Suprapubic skin (tissue), 4 donors: ENCODE measurements at places on chromosomes 3 and 15. TPM values are rescaled to one million over a fixed set of nuclear protein-coding genes. Genes with fewer than 3 reads are reported as not detected.

The VPS18 gene
- 18.2 TPM for total RNA-seq

The NUTM1 gene
- not detected for total RNA-seq

The GXYLT2 gene
- 18.6 TPM for total RNA-seq

The CGGBP1 gene
- total RNA-seq, result 38.7 TPM

The LNP1 gene
- total RNA-seq, result 0.76 TPM

The ESYT3 gene
- total RNA-seq, result 38.1 TPM

The MUC13 gene
- total RNA-seq, result not detected

The ITPKA gene
- total RNA-seq, result not detected

DNA sequence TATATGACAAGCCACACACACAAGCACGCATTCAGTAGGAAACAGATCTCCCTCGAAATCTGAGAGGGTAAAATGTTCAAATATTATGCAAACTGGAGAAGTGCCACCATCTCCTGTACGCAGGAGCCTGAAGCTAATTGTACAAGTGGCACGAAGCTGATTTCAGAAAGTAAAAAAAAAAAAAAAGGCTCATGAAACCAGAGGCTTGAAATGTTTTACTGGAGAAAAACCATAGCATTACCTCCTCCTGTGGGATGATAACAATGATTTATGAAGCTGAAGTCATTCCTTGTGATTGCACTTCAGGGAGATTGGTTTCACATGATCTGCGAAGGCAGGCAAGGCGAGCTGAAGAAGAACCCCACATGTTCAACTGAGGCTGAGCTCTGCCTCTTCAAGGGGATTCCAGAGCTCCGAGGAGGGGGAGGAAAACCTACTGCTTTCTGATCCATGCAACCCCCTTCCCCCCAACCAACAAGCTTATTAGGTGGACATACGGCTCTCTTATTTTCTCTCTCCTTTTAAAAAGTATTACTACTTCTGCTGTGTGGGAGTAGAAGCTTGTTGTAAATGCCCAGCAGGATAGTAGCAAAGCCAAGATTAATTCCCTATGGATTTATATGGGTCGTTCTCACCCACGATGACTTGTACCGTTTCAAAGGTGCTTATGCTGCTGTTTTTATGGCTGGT is 101.1 kb downstream of the GREM1 start:
- no peak overlapping the region for H3K27ac ChIP-seq
- no peaks in the 10 kb centered on the region for H3K36me3 ChIP-seq
- H3K27me3 ChIP-seq, result no peaks in the 10 kb centered on the region
- DNase-seq, result no peak
- peaks cover 4% of the 10 kb centered on the region for H3K4me1 ChIP-seq

GRCh38 chr15:76334438-76335306 is 1.9 kb upstream of the ISL2 start:
- no peaks in the 10 kb centered on the region for H3K36me3 ChIP-seq
- no peak for DNase-seq
- no peak overlapping the region for H3K27ac ChIP-seq
- no peak overlapping the region for H3K4me3 ChIP-seq
- H3K27me3 ChIP-seq, result peaks cover 75% of the 10 kb centered on the region

- peaks cover 42% of the 10 kb centered on the region for H3K4me1 ChIP-seq
- no peak overlapping the region for H3K4me3 ChIP-seq
- H3K27ac ChIP-seq, result no peak overlapping the region
These were observed 2.5 kb upstream of the IFRD2 start for GRCh38 chr3:50294492-50295403.

GRCh38 chr3:109728861-109729494 is 391.6 kb upstream of the DPPA4 start:
- H3K36me3 ChIP-seq, result no peaks in the 10 kb centered on the region
- no peak for DNase-seq
- no peaks in the 10 kb centered on the region for H3K4me1 ChIP-seq
- no peaks in the 10 kb centered on the region for H3K27me3 ChIP-seq
- H3K27ac ChIP-seq, result no peak overlapping the region

- peaks cover 14% of the 10 kb centered on the region for H3K4me1 ChIP-seq
- H3K4me3 ChIP-seq, result peak within 1 kb of the TSS; percentile 58
- peak within 1 kb of the TSS; percentile 87 for H3K27ac ChIP-seq
These were observed at the start of gene RBMS3 for GRCh38 chr3:29280404-29281093. RBMS3 (plus strand) TSS chr3:29281071.

GRCh38 chr3:126018995-126019394 is 50.0 kb downstream of the ROPN1B start:
- no peak overlapping the region for H3K4me3 ChIP-seq
- no peak for DNase-seq
- no peak overlapping the region for H3K27ac ChIP-seq
- H3K27me3 ChIP-seq, result no peaks in the 10 kb centered on the region
- peaks cover 19% of the 10 kb centered on the region for H3K36me3 ChIP-seq
